Nucleus accumbens (tissue), 56 donors: ENCODE measurements at places on chromosomes 7 and 10.

GRCh38 chr10:123988694-123989093, 97.1 kb upstream of the CPXM2 start:
- no peak for DNase-seq

- no peak for DNase-seq
Observed at GRCh38 chr10:82932451-82932850, 1057.5 kb downstream of the NRG3 start.

- no peak for DNase-seq
Observed at GRCh38 chr10:99788598-99789256, 6.3 kb downstream of the ABCC2 start.

DNA sequence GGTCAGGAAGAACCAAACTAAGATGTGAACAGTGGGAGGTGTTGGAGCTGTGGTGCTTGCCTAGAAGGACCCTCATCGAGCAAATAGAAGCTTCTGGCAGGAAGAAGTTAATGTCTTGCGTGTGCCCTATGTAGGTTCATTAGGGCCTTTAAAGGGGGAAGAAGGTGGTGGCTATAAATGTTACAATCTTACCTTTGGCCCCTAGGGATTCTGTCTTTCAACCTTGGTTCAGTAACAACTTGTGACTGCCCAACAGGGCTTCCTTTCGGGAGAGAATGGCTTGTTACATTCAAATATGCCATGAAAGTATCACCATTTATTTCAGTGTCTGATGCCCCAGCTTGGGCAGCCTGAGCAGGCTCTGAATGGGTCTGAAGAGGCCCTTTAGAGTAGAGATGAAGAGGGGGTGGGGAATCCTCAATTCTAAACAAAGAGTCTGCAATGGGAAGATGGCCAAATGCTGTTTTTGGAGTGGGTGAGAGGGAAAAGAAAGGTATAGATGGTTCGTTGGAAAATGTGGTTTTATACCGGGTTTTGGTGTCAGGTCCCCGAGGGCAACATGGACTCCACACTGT, 108.0 kb downstream of the TCF7L2 start:
- DNase-seq = no peak

DNA sequence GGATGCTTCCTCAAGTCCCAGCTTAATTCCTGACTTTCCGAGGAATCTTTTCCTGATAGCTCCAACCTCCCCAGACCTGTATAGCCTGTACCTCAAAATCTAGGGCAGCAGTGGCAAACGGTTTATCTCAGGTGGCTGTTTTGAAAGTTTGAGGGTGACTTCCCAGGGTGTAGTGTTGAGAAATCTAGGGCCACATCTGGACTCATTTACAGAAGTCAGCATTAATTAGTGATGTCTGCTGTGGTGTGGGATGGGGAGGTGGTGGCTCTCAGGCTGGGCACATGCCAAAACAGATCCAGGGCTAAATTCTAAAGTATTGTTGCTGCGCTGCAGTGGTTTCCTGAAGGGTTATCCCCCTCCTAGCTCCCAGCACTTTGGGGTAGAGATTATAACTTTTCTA, 38.0 kb downstream of the UNC5B start:
- DNase-seq = no peak

- no peak for DNase-seq
Observed at GRCh38 chr7:78148166-78148894, 349.8 kb downstream of the PHTF2 start.

DNA sequence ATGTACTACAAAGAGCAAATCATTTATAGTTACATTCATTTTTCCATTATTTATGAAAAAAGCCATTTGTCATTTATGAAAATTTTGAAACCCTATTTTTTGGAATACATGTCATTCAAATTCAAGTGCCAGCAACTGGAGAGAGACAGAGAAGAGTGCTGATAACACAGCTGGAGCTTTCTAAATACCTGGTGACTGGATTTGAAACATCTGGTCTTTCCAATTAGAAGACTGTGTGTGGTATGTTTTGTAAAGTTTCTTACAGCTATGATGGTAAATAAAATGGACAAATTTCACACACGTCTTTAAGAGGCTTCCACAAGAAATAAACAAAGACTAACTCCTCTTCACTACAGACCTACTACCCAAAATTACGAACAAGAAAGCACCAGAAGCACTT, 56.8 kb downstream of the CHCHD3 start:
- no peak for DNase-seq

- no peak for DNase-seq
Observed at GRCh38 chr7:154644366-154644765, 358.6 kb downstream of the PAXIP1 start.

DNA sequence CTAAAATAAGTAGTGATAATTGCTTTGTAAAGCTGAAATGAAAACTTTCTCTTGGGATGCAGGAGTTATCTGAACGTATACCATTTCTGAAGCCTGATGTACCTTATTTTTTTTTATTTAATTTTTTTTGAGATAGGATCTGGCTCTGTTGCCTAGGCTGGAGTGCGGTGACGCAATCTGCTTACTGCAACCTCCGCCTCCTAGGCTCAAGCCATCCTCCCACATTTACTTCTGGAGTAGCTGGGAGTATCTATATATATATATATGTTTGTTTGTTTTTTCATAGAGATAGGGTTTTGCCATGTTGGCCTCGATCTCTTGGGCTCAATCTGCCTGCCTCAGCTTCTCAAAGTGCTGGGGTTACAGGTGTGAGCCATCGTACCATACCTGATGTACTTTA, 2.4 kb downstream of the PMPCB start:
- no peak for DNase-seq

- no peak for DNase-seq
Observed at GRCh38 chr7:81482600-81483186, 287.2 kb downstream of the HGF start.

GRCh38 chr10:73506491-73506890, 10.7 kb upstream of the PPP3CB start:
- DNase-seq = no peak

- DNase-seq = no peak
Observed at GRCh38 chr10:71888248-71888622, 37.2 kb upstream of the PSAP start.

GRCh38 chr10:117603081-117603480, 60.5 kb downstream of the EMX2 start:
- no peak for DNase-seq

- peak; percentile 79 for DNase-seq
Observed at GRCh38 chr7:106057962-106058927, 53.9 kb downstream of the SYPL1 start.

- DNase-seq = no peak
Observed at GRCh38 chr7:5501465-5501864, 77.8 kb upstream of the TNRC18 start.

DNA sequence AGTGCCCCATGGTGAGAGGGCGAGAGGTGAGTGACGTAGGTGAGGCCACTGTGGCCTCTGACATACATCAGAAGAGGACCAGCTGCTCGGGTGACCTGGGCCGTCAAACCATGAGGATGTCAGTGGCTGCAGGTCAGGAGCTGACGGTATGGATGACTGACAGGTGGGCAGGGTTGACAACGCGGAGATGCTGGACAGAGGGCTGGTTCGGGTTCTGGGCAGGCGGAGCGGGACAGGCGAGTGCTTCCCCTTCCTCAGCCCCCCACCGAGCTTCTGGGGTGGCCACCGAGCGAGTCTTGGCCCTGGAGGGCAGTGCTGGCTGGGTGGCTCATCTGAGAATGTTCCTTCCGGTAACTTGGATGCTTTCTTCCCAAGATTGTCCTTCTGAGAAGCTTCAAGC, 91.8 kb downstream of the ACTR3B start:
- DNase-seq = no peak

GRCh38 chr10:79239924-79240581, 107.2 kb upstream of the PPIF start:
- DNase-seq = no peak

DNA sequence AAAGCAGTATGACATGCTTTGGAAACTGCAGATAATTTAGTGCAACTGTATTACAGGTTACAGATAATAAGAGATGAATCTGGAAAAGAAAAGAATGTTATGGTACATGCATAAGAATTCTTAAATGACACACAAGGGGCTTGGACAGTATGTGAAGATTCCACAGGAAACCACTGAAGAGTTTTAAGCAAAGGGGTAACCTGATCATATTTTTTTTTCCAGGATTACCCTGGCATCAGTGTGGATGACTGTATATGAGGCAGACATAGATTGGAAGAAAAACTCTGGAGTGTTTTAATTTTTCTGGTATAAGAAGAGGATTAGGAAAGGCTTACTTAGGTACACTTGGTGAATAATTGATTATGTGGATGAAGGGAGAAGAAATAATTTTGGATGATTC, 8.1 kb downstream of the TFPI2 start:
- no peak for DNase-seq

- no peak for DNase-seq
Observed at GRCh38 chr10:74380795-74381194, 229.8 kb downstream of the ADK start.

- peak; percentile 3 for DNase-seq
Observed at GRCh38 chr7:8379264-8379663, 54.1 kb upstream of the NXPH1 start.

- DNase-seq = no peak
Observed at GRCh38 chr7:142583446-142583845, 165.8 kb upstream of the PRSS1 start.

DNA sequence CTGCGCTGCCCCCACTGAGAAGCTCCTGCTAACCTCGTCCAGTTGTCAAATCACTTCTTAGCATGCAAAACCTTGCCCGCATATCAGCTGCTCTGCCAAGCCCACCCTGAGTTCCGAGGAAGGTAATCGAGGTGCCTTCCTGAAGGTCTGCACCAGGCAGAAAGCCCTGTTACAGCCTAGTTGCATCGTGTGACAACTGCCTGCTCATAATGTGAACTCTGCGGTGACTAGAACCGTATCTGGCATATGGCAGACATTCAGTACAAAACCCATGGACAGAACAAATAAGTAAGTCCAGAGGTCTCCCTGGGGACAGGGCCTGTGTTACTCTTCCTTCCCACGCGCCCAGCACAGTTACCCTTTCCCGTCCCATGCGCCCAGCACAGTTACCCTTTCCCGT, 394.3 kb downstream of the DNAJB6 start:
- DNase-seq = no peak

DNA sequence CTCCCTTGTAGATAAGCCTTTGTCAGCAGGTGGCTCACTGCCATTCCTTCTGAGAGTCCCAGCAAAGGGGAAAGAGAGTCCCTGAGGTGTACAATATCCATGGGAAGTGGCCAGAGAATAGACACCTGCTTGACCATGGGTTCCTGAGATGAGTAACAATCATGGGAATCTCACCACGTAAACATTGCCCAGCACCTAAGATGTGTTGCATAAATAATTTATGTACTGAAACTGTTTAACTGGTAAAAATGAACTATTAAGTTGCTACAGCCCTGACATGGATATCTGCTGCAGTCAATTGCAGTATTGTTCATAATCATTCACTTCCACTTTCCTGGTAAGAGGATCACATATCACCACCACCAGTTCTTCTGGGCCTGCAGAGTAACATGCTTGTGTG, 123.8 kb upstream of the INHBA start:
- DNase-seq = no peak

GRCh38 chr7:95435422-95435780, 573 bp upstream of the PON2 start:
- no peak for DNase-seq

GRCh38 chr7:44559485-44559884, 14.2 kb downstream of the DDX56 start:
- no peak for DNase-seq

DNA sequence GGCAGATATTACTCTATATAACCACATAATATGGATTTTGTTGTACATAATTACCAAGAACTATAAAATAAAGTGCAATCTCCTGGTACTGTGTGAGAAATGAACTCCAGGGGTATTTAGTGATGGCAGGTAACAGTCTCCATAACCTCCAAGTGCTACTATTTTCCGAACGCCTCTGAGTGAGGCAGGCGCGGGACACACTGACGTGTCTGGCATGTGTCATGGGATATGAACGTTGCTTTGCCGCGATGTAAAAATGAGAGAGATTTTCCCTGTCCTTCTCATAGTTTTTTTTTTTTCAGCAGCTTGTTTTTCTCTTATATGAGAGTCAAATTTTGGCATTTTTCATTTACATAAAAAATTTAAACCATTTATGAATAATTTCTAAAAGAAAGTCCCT, 3.6 kb downstream of the ADARB2 start:
- no peak for DNase-seq

DNA sequence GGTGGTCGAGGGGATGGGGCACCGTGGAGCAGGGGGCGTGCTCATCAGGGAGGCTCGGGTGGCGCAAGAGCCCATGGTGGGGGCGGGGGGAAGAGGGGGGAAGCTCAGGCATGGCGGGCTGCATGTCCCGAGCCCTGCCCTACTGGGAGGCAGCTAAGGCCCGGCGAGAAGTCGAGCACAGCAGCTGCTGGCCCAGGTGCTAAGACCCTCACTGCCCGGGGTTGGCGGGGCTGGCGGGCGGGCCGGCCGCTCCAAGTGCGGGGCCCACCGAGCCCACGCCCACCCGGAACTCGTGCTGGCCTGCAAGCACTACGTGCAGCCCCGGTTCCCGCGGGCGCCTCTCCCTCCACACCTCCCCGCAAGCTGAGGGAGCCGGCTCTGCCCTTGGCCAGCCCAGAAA, 55.0 kb upstream of the FAM171A1 start:
- no peak for DNase-seq

- DNase-seq = no peak
Observed at GRCh38 chr10:74227697-74228424, 76.8 kb downstream of the ADK start.

DNA sequence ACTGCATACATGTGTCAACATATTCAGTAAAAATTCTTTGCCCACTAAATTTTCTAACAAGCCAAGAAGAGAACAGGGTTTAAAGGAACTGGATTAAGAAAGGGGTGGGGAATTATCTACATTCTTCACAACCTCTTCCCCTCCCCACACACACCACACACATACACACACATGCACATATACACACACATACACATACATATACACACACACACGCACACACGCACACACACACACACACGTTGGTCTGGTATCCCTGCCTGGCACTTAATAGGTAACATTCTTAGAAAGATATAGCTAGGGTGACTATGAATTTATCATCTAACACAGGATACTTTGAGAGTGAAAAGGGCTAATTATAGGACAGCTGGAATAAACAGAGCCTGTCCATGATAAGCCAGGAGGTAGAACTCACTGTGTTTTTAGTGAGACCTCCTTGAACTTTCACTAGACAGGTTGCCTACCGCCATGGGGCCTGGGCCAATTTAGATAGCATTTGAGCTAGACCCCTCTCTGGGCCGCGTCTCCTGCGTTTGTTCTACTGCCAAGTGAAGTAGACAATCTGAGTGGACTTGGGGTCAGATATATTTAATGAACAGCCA, 33.1 kb upstream of the EPC1 start:
- no peak for DNase-seq

DNA sequence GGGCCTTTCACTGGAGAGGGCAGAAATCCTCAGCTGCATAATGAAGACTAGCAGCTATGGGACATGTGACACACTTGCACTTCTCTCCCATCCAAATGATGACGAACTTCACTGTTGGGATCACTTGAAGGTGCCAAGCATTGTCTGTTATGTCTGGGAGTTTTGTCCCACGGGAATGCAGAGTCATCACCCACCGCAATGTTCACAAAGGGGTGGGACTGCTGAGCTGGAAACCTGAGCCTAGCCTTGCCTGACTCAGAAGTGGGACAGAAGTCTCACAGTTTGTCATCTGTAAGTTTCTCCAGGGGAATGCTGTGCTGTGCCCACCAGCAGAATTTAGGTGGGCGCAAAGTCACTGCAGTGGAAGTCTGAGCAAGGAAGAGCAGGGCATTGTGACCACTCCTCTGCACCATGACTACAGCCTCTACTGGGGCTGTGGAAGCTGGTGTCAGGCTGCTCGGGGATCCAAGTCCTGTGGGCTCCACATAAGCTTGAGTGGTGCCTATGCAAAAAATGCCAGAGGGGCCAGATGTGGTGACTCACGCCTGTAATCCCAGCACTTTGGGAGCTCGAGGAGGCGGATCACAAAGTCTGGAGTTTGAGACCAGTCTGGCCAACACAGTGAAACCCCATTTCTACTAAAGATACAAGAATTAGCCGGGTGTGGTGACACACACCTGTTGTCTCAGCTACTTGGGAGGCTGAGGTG, 472.0 kb upstream of the CNTNAP2 start:
- no peak for DNase-seq
